ENCODE measurements at places on chromosomes 16 and 17.

DNA sequence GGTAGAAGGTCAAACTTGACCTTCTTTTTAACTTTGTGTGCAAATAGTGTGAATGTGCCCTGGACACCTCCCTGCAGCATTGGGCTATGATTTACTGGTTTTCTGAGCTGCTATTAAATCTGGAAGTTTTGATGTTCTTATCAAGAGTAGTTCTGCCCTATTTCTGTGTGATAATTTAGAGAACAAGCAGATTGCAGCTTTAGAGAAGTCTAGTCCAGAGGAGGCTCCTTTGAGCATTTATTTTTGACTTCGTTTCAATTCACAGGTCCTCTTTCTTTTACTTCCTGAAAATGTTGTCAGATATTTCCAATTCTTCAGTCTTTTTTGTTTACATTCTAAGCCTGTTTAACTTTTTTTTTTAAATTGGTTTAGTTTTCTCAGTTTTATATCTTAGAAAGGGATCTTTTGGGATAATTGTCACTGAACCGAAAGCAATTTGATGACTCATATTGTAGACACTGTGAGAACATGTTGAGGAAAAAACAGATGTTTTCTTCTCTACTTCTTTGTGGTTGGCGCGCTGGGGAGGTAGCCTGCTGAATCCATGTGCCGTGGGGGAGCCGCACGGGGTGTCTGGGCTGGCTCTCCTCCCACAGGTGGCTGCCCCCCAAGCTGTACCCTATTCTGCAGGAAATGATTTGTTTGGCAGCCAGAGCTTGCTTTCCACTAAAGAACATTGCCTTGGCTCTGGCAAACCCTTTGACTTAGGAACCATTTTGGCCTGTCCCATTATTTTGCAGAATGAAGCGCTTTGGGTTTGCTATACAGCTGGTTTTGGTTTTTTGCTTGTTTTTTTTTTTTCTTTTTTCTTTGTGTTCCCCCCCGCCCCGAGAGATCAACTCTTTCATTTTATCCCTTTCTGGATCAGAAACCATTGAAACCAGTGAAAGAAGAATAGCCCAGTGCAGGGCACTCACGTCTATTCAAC, 53.4 kb downstream of the MFSD11 start:
- DNase-seq: no peak

- DNase-seq: no peak
Measured at GRCh38 chr16:80441935-80442334, 98.9 kb upstream of the DYNLRB2 start.

GRCh38 chr17:1280652-1281051, 1.2 kb downstream of the TRARG1 start:
- no peak for DNase-seq

DNA sequence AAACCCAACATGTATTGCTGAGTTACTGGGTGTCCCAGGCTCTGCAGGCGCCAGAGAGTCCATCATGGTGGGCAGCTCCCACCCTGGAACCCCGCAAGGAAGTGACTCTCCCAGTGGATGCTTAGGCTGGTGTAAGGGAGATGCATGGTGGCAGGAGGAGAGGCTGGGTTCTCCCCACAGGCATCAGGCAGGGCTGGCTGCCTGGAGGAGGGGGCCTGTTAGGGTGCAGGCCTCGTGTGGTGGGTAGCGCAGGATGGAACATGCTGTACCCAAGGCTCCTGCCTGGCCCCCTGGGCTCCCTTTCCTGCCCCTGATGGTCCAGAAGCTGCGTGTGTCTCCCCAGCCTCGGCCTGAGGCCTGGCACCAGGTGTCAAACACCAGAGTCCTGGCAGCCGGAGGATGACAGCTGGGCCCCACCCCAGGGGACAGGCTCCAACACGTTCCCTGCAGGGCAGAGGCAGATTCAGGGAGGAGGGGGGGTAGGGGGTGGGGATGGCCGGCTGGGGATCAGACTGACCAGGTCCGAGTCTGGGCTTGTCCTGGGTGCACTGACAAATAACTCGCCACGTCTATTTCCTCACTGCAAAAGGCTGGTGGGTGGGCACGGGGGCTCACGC, 40.2 kb upstream of the CIBAR2 start:
- no peak for DNase-seq

DNA sequence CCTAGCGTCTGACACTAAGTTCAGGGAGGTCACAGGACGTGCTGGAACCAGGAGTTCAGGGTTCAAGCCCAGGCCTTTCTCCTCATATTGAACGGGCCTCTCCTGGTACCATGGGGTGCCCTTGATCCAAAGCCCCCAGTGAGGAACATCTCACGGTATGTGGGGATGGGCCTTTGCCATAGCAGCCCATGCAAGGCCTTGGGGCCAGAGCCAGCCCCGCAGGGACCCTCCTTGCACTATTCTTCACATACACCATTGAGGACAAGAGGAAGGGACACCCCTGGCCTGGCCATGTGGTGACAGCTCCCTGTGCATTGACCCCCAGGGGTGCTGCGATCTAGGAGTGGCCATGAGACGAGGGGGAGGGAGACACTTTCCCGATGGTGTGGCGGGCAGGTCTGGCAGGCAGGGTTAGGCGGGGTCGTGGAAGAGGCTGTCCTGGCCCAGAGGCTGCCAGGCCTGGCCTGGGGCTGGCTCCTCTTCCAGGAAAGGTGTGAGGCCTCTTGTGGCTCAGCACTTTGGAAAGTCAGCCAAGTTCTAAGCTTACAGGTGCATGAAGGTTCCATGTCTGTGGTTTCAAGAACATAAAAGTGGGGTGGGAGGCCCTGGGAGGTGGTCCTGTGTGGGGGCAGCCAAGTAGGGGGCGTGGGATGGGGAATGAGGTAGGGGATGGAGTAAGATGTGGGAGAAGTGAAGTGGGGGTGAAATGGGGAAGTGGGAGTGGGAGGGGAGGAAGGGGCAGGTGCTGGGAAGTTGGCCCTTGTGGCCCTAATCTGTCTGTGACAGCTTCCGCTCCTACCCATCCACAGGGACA, 88.7 kb upstream of the CBX4 start:
- no peak for DNase-seq

DNA sequence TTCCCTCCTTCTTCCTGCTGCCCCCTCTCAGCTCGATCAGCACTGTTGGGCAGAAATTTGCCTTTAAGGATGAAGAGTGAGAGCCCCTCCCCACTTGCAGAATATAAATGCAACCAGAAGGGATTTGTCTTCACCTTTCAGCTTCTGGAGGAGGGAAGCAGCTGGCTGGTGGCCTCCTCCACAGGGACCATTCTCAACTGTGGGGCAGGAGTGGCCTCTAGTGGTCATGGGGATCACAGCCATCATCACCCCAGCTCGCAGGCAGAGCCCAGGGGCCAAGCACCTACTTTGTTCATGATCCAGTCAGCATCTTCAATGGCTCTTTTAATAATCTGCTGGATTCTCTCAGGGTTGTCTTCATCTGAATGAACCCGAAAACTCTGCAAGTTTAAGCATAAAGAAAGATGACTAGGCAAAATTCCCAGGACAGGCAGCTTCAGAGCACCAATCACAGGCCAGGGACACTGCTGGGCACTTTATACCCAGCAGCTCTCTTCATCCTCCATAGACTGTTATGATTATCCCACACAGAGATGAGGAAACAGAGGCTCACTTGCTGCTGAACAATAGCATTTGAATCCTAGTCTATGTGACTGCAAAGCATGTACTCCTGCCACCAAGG, 13.1 kb downstream of the LYRM9 start:
- peak; percentile 43 for DNase-seq

DNA sequence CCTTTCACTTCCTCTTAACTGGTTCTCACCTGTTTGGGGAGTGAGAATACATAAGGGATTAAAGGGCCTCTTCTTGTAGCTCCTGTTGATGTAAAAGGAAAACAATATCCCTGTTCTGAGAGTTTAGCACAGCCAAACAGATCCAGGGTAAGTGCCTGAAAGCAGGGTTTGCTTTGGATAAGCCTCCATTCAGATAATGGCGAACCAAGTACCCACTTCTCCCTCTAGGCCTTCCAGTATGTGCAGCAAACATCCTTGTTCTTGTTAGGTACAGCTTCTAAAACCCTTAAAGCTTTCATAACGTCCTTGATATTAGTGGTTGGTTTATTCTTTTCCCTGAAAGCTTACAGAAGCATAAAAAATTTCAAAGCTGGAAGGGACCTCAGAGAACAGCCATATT, 130.6 kb upstream of the DNAH9 start:
- DNase-seq: no peak

DNA sequence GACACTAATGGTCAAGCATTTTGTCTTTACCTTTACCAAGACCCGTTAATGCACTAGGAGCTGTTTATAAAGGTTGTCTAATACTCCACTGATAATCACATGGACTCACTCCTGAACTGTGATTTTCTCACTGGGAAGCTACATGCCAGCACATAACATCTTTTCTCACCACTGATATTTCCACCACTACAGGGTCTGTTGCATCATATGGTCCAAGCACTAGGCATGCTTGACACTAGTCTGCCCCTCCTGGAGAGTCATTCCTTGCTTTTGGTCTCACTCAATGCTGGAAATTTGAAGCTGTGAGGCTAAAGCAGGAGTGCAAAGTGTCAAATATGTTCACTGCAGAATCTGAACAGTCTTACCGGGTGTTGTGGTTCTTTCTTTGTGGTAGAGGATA, 1576.8 kb downstream of the CDH8 start:
- no peak for DNase-seq

- no peak for DNase-seq
Measured at GRCh38 chr17:61524319-61524718, 66.7 kb downstream of the NACA2 start.

DNA sequence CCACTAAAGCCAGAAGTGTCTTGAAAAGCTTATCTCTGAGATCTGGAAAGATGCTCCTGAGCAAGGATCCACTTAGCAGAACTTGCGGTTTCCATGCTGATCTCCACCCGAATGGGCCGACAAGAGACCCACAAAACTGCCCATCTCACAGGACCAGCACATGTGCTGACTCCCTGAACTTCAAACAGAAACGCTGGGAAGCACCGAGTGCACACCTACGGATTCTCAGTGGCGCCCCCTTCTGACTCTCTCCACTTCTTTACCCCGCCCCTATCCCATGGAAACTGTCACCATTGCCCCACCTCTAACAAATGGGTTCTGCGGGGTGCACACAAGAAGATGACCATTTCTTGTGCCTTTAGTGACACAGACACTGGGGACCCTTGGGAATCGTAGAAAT, 21.4 kb downstream of the CDRT4 start:
- no peak for DNase-seq
